CD4-positive, alpha-beta T cell treated with Interferon alpha-2 for 1 hour (primary cell): ENCODE measurements at places on chromosomes 2 and 18.
A peak's percentile ranks its signal among the peaks of the same experiment; 100 is the strongest.

DNA sequence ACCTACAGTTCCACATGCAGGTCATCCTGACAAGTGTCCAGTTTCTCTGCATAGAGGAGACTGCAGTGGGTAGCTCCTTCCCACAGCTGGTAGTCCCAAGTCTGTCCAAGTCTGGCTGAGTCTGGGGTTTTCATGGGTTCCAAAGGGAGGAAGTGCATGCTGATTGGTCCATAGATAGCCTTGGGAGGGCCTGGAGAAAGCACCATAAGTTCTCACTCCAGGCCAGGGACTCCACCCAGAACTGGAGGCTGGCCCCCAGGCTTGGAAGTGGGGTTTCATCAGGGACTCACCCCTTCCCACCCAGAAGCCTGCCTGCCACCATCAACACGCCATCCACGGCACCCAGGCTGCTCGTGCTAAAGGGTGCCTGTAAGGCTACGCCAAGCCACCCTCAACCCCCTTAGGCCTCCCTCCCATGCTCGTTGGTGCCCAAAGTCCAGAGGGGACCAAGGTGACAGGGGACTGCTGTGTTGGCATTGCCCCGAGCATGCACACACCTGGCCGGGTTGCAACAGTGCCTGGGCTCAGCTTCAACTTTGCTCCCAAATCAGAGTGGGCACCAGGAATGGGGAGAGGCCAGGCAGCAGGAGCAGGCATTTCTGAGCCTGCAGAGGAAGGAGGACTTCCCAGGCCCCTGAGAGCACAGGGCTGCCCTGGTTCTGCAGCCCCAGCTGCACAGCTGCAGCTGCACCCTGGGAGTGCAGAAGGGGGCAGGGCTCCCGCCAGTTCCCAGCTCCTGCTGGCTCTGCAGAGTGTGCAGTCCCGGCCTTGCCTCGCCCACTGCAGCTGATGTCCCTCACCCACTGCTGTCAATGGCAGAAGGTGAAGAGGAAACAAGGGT, 116.5 kb upstream of the MAP2 start:
- no peak for DNase-seq

GRCh38 chr2:9914384-9915065, 37.0 kb upstream of the GRHL1 start:
- DNase-seq = no peak

DNA sequence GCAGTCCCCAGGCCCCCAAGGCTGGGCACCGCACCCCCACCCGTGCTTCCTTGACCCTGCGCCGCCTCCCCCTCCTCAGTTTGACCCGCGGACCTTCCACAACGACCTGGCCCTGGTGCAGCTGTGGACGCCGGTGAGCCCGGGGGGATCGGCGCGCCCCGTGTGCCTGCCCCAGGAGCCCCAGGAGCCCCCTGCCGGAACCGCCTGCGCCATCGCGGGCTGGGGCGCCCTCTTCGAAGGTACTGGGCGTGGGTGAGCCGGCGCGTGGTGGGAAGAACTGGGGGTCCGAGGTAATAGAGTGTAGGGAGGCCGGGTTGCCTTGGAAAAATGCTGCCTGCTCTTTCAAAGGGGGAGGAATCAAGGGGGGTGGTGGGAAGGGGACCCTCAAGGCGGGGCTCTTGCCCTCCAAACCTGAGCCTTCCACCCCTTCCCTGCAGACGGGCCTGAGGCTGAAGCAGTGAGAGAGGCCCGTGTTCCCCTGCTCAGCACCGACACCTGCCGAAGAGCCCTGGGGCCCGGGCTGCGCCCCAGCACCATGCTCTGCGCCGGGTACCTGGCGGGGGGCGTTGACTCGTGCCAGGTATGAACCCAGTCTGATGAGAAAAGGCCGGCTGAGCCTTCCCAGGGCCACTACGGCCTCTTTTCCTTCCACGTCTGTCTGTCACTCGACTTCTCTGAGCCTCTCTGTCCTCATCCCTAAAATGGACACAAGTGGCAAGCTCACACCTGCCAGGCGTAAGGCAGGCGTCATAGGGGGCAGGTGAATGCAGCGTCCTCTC, 2.6 kb downstream of the PRSS56 start:
- no peak for DNase-seq

DNA sequence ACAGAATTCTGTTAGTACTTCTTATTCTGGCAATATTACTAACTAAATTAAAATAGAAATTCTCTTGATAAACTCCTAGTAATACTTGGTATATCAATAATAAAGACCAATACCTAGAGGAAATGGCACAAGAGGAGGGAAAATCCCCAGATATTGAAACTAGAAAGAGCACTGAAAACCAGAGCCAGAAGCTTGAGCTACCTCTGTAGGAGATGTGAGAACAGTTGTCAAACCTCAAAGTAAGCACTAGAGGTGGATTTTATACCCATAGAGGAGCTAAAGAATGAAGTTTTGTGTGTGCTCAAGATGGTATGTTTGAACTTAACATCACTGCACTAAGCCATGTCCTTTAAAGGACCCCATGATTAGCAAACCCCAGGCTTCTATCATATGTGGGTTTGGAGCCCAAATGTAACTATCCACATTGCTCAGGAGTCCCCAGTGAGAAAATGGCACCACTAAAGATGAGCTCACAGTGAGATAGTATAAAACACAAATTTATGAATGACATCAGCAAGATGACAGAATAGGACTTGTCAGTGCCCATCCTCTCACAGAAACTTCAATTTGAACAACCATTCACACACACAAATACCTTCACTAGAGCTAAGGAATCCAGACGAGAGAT, 122.1 kb downstream of the PKP4 start:
- DNase-seq = no peak

DNA sequence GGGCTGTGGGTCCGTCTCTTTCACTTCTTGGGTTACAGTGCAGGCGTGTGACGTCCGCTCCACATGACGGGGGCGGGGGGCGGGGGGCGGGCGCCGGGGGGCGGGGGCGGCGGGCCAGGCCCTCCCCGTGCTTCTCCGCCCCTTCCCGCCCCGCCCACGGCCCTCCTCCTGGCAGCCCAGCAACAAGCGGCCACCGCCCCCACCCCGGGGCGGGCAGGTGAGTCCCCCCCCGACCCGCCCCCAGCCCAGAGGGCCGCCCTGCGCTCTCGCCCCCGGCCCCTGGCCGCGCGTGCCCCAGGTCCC, 3.6 kb downstream of the ZNF516 start:
- peak; percentile 80 for DNase-seq

GRCh38 chr2:166424841-166425240, 49.1 kb upstream of the SCN9A start:
- no peak for DNase-seq

- DNase-seq = no peak
These were observed 491.2 kb upstream of the HS6ST1 start for GRCh38 chr2:128809880-128810279.

DNA sequence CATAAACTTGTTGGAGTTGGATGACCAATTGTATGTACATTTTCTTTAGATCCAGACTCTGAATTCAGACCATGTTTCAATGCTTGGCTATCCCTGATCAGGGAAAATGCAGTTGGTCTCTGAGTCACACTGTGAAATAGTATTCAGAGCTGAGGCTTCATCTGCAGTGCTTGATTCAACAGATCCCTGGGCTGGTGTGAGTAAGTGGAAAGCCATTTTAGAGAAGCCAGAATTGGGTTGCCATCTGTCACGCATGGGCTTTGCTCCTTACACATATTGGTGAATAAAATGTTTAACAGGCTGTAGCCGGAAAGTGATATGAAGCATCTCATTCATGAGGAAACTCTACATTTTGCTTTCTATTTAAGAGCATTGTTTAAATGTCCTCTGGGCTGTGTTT, 50.0 kb upstream of the ACYP2 start:
- DNase-seq = no peak

- DNase-seq = no peak
These were observed 137.5 kb downstream of the PHLPP1 start for GRCh38 chr18:62852851-62853250.

- DNase-seq = no peak
These were observed 5.5 kb downstream of the RPE start for GRCh38 chr2:210007895-210008294.

DNA sequence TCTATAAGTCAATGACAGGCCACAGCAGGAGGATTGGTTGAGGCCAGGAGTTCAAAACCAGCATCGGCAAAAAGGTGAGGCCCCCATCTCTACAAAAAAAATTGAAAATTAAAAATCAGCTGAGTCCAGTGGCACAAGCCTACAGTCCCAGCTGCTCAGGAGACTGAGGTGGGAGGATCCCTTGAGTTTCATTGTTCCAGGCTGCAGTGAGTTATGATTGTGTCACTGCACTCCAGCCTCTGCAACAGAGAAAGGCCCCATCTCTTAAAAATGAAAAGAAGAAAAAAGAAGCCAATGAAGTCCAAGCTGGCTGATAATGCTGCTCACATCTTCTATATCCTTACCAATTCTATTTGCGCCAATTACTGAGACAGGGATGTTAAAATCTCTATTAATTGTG, 39.1 kb downstream of the MRPS5 start:
- no peak for DNase-seq

DNA sequence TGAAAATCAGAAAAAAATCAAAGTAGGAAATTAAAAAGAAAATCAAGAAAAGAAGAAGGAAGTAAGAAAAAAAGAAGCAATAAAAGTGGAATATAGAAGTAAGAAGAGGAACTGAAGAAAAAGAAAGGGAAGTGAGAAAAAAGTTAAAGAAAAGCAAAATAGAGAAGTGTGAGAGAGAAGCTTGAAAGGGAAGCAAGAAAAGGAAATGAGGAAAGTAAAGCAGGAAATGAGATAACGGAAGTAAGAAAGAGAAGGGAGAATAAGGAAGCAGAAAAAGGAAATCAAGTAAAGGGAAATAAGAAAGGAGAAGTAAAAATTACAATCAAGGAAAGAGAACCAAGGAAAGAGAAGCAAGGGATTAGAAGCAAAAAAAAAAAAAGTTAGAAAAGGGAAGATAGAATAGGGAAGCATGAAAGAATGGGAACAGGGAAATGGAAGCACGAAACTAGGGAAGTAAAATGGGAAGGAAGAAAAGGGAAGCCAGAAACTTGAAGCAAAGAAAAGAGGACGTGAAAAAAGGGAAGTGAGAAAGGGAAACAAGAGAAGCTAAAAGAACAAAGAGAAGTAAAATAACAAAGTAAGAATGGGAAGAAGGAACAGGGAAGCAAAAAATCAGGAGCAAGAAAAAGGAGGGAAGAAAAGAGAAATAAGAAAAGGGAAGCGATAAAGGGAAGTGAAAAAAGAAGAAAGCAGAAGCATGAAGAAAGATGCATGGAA, 243.3 kb upstream of the NCKAP5 start:
- DNase-seq = no peak

DNA sequence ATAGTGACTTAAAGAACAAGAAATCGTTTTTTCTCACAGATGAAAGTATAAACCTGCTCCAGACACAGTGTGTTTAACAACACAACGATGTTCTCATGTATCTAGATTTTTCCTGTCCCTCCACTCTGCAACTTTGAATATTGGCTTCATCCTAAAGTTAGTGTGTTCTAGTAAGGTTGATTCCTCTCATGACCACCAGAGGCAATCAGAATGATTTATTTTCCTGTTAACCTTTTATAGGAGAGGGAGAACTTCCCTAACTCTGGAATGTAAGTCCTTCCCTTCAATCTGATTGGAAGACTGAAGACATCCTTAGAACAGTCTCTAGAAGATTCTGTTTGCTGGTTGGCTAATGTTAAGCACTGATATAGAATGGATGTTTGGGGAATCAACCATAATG, 41.0 kb upstream of the TAF4B start:
- DNase-seq = peak; percentile 6

- no peak for DNase-seq
These were observed 217.5 kb downstream of the TGIF1 start for GRCh38 chr18:3667255-3668137.

DNA sequence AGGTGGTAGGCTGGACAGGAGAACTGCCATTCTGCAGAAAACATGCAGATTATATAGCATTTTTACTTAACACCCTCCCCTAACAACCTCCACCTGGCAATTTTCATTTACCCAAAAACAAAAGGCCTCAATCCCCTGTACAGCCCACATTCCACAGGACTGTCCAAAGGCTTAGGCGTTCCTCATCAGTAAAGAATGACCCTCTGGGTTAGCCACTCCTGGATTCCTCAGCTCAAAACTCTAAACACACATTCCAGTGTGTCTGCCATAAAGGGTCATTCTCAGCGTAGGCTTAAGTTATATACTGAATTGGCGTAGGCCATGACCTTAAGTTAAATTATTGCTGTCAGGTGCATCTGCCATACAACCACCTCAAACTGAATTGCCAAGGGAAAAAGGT, 261.8 kb upstream of the CHAC2 start:
- DNase-seq = no peak

- no peak for DNase-seq
These were observed 53.3 kb downstream of the CCDC148 start for GRCh38 chr2:158403237-158403636.

DNA sequence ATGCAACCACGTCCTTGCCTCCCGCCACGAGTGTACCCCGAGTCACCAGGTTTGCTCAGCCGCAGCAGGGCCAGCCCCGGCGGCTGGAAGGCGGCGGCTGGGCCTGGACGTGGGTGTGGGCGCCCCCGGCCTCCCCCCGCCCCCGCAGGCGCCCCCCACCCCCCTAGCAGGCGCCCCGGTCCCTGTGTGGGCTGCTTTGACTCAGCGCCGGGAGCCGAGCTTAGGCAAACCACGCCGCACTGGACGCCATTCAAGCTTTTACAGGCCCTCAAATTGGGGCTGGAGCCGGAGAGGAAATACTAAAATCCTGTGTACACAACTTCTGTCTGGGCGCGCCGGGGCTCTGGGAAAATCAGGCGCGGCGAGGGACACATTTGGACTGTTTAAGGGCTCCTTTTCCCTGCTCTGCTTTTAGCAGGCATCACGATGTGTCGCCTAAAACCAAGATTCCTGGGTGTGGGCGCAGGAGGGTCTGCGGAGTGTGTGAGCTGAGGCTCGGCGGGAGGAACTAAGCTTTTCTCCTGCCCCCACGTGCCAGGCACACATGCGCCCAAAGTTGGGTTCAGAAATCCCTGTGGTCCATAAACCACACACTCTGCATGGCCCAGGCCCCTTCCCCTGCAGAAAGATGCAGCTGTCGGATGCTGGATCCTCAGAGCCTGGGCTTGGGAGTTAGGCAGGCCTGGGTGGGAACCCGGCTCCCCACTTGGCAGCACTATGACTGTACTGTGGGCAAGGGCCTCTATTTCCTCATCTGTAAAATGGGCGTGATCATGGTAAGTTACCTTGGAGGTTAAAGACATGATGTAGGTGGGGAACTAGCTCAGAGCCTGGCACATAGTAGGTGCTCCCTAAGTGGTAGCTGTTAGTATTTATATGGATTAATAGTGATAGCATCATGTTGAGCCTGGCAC, 57.6 kb downstream of the ATOH8 start:
- DNase-seq = no peak

DNA sequence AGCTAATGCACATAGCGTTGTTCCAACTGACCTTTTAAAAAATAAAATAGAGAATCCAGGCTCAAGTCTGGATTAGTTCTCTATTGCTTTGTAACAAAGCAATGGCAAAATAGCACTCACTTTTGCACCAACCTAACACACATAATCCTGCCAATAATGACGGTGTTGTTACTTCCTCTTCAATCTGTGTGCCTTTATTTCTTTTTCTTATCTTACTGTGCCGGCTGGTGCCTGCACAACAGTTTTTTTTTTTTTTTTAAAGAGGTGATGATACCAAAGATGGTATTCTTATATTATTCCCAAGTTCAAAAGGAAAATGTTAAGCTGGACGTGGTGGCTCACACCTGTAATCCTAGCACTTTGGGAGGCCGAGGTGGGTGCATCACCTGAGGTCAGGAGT, 3.4 kb downstream of the PLB1 start:
- no peak for DNase-seq

GRCh38 chr18:54790109-54790508, 38.2 kb upstream of the RAB27B start:
- DNase-seq = no peak
